ENCODE measurements at places on chromosomes 4 and X.

GRCh38 chrX:154371789-154372300, 2.6 kb downstream of the FLNA start:
- DNase-seq: no peak

DNA sequence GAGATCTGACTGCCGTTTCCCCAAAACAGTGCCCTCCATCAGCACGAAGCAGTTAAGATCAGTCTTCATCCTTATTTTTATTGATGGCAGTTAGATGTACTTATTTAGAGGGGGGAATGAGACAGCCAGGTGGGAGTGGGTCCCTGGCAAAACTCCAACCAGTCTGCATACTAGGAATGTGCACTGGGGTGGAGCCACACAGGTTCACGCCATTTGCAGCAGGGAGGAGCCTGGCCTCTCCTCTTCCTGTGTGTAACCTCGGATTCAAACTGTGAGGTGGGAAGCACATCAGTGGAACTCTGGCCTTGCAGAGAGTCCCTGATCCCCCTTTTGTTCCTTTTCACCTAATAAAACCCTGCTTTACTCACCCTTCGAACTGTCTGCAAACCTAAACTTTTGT, 987.7 kb upstream of the GRIA3 start:
- DNase-seq: no peak

DNA sequence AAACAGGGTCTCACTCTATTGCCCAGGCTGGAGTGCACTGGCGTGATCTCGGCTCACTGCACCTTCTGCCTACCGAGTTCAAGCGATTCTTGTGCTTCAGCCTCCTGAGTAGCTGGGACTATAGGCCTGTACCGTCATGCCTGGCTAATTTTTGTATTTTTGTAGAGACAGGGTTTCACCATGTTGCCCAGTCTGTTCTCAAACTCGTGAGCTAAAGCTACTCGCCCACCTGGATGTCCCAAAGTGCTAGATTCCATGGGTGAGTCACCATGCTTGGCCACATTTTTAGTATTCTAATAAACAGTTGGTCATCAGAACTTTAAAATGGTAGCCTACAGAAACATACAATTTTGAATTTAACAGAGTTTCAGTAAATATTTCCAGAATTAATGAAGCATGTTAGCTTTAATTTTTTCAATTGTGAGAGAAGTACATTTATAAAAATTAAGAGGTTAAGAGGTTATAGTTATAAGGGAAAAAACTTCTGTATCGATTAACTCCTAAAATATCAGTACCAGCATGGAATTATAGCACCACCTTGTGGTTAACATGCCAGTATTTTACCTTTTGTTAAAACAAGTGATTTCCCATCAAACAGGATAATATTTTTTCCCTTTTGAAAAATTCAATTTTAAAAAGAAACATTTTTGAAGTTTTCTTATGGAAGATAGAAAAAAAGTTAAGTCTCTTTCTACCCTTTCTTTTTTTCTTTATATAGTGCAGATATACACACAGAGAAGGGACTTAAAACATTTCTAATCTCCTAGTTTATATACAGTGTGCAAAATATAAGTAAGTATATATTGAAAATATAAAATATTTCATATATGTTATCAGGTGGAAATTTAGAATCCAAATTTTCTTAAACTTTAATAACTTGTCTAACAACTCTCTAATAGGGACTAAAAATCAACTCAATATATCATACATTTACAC, 35.4 kb downstream of the CEP44 start:
- peak; percentile 6 for DNase-seq

DNA sequence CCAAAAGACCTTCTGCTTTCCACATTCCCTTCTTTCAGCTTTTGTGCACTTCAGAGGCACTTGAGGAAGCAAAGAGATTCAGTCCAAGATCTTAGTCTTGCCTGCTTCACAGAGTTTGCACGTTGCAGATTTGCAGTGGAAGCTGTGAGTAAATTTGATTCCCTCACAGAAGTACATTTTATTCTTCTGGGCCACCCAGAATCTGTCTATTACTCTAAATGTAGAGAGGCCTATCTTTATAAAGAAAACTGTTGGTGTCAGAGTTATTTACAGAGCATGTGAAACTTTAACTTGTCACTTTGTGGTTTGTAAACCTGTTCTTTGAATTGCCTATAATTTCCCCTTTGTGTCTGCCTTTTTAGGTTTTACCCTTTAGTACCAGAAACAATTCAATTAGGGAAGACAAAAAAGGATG, 15.5 kb downstream of the SPRY1 start:
- DNase-seq: no peak

DNA sequence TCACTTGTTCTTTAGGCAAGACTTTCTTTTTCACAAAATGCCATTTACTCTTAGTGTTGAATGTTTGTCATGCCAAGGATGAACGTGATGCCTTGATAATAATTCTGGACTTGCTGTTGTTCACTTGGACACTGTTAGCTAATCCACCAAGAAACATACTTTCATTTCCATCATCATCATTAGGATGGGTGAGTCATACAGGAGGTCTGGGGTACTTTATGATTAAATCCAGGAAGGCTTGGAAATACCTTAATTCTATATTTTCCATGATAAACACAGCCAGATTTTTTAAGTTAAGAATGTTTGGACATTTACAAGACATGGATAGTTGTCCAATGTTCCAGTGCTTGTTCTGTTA, 260.7 kb upstream of the GIMD1 start:
- DNase-seq: no peak

DNA sequence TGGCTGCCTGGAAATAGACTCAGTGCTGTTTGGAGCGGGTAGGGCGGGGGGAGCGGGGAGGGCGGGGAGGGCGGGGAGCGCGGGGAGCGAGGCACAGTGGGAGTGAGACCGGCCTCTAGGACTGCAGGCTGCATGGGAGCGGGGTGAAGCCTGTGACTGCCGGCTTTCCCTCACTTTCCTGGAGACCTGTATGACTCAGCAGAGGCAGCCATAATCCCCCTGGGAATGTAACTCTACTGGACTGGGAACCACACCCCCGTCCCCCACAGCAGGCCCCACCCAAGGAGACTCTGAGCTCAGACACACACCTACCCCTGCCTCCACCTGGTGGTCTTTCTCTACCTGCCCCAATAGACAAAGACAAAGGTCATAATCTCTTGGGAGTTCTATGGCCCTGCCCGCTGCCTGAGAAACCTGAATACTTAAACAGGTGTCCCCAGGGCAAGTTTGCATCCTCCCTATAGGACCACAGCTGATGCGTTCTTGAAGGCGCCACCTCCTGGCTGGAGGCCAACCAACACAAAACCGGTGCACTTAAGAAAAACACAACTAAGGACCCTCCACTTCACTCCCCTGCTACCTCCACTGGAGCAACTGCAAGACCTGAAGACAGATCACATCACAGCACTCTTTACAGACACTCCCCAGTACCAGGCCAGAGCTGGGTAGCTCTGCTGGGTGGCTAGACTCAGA, 18.0 kb downstream of the HDAC8 start:
- DNase-seq: no peak

DNA sequence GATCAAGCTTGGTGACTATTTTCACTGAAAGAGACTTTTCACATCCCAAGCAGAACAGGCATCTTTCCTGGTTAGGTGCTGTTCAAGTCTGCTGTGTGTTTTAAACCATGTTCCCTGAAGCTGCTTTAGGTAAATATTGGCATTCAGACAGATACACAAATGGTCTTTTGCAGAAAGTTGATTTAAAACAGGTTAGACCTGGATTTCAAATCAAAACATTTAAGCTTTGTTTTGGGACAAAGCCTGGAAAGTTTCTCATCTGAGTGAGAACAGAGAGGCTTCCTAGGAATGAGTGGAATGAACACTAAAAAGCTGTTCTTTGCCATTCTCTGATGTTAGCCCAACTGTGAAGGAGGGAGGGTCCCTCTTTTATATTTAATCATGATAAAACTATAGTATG, 10.1 kb downstream of the ANXA3 start:
- no peak for DNase-seq

GRCh38 chrX:15050395-15050794, 177.2 kb downstream of the MOSPD2 start:
- DNase-seq: no peak
